ENCODE measurements at places on chromosomes 6 and 20. TPM values are rescaled to one million over a fixed set of nuclear protein-coding genes. Genes with fewer than 3 reads are reported as not detected.

Gene MDFI
- not detected for total RNA-seq

Gene GJA10
- not detected for total RNA-seq

Gene PTK6
- total RNA-seq, result 0.75 TPM

Gene ETV7
- total RNA-seq, result 0.46 TPM

Gene HLA-DQA2
- 173 TPM for total RNA-seq

Gene IL17A
- total RNA-seq, result not detected

Gene ARMH2
- 5.0 TPM for total RNA-seq

Gene FKBP5
- total RNA-seq, result 8.1 TPM

Gene LY86
- 68.7 TPM for total RNA-seq

Gene LPIN3
- 0.75 TPM for total RNA-seq

Gene LRRC73
- 0.99 TPM for total RNA-seq

Gene RNF39
- total RNA-seq, result not detected

Gene MYB
- total RNA-seq, result 1.4 TPM

Gene PGC
- total RNA-seq, result not detected

Gene FAM83B
- not detected for total RNA-seq

Gene COX4I2
- not detected for total RNA-seq

Gene FNDC1
- total RNA-seq, result not detected

Gene WFDC10B
- not detected for total RNA-seq

Gene ADGRF4
- not detected for total RNA-seq

Gene KCNK5
- not detected for total RNA-seq

Gene PHACTR3
- total RNA-seq, result not detected

Gene RCAN2
- total RNA-seq, result not detected

Gene PLG
- 0.32 TPM for total RNA-seq

Gene OARD1
- total RNA-seq, result 50.1 TPM

Gene C20orf141
- not detected for total RNA-seq

Gene CLPSL2
- total RNA-seq, result not detected

Gene DTD1
- total RNA-seq, result 18.7 TPM

Gene RIPPLY2
- total RNA-seq, result not detected

Gene JPH2
- 0.17 TPM for total RNA-seq

Gene MYLK4
- total RNA-seq, result 1.1 TPM

Gene LINC00237
- total RNA-seq, result not detected

Gene PRDM13
- not detected for total RNA-seq

Gene CLVS2
- not detected for total RNA-seq

Gene B3GAT2
- total RNA-seq, result not detected

Gene SPAG4
- total RNA-seq, result 5.7 TPM

Gene CD109
- 0.15 TPM for total RNA-seq

Gene CARMIL1
- total RNA-seq, result 9.0 TPM

Gene RSPO3
- total RNA-seq, result not detected

Gene BEND6
- total RNA-seq, result not detected

Gene TRAPPC3L
- not detected for total RNA-seq

Gene ZC2HC1B
- 0.84 TPM for total RNA-seq

Gene LY6G6D
- not detected for total RNA-seq

Gene FAM209B
- total RNA-seq, result 1.9 TPM

Gene OPN5
- total RNA-seq, result not detected

Gene FOXC1
- 0.39 TPM for total RNA-seq

Gene TUBE1
- total RNA-seq, result 26.7 TPM

Gene PPIL6
- 1.8 TPM for total RNA-seq
